ENCODE measurements at places on chromosomes 2 and 18.
A peak's percentile ranks its signal among the peaks of the same experiment; 100 is the strongest.

DNA sequence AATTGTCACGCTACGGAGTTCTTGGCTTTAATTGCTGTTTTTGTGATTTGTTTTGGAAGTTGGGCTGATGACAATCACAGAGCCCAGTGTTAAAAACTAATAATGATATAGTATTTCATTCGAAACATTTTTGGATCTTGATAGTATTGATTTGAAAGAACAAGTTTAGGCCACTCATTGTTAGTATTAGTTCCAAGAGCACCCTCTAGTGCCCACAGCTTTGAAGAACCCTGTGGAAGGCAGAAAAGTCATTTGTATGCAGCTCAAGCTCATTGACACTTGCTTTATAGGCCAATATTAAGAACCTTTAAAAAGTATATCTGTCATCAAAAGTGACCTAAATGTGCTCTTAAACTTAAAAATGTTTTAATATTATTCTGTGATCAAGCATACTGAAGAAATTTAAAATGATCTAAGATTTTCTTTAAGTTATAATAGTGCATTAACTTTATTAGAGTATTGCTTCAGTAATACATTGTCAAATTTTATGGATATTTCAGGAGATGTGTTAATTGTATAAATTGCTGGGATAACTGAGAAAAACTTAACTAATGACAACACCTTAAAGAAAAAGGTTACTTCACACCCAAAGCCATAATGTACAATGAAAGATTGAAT is 191.0 kb downstream of the GRB14 start:
- peak; percentile 63 for DNase-seq

GRCh38 chr18:45201489-45201888 is 413.8 kb upstream of the SLC14A2 start:
- no peak for DNase-seq

DNA sequence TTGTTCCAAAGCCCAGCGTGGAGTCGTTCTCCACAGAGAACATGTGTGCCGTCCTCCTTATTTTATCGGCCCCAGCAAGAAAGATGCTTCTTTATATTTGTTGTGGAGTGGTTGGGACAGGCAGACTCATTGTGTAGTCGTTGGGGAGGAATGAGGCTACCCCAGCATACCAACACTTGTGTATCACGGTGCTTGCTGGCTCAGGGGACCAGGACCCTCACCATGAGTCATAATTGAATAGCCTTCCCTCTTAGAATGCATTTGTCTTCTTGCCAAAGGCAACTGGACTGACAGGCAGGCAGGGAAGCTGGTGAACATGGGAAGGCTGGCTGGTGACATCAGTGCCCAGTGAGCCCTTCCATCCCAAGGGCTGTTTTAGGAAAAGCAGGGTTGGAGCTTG is 4.7 kb downstream of the CAPN10 start:
- DNase-seq = no peak

GRCh38 chr2:24123195-24123921 is at the start of the genes FAM228B and PFN4:
Gene FAM228B (plus strand): TSS chr2:24123469. CDS start chr2:24124362, 893 bp downstream.
Gene PFN4 (minus strand): TSS chr2:24123334. CDS start chr2:24122535, 799 bp downstream.
- DNase-seq = peak; percentile 88

GRCh38 chr2:155600914-155601760 is 731.4 kb downstream of the NR4A2 start:
- DNase-seq = no peak

- peak; percentile 57 for DNase-seq
Measured at GRCh38 chr2:202377207-202377761, 1.2 kb downstream of the BMPR2 start.

DNA sequence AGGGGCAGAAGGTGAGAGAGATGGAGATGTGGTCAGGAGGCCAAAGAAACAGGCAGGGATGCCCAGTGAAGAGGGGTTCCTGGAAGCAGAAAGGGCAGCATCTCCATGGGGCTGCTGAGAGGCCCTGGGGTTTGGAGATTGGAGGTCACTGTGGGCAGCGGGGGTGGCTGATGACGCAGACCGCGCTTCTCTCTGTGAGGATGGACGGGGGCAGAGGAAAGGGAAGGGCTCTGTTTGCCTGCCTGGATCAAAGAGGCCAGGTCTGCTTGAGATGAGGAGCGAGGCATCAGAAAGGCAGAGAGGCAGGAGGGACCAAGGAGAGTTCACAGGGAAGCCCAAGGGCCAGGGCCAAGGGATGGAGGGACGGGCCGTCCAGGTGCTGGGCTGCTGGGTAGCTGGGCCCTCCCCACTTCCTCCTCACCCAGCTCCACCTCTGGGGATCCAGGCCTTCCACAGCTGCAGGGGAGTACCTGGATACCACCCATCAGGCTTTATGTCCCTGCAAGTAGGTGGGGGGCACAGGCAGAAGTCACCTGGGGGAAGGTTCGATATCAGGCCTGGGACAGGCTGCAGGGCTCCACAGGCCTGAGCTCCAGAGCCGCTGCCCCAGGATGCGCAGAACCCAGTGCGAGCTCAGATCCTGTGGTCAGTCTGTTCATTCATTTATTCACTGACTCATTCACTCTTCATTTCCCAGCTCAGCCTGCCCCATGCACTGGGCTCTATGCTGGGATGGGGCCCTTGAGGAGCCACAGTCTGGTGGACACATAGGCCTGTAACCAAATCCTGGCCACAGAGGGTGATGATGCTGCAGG is 30.6 kb downstream of the ADRA2B start:
- DNase-seq = peak; percentile 20

GRCh38 chr2:239821694-239822075 is 203.5 kb downstream of the NDUFA10 start:
- no peak for DNase-seq

DNA sequence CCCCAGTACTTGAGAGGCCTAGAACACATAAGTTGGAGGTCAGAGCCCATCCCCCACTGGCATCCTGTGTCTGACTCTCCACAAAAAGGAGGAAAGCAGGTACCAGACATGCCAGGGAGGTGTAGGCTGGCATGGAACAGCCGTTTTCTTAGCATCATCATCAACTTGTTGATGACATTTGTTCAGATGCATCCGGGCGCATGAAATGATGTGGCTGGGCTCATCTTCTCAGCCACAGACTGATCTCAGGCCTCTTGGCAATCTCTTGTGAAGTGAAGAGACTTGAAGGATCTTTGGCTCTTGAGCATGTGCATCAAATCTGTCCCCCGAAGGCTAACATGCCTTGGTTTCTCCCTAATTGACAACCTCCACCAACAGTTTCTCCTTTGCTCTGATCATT is 243.3 kb downstream of the TSN start:
- no peak for DNase-seq

GRCh38 chr18:9617006-9617542 is 2.7 kb upstream of the PPP4R1 start:
- DNase-seq = no peak

- DNase-seq = no peak
Measured at GRCh38 chr18:59303656-59304195, 14.7 kb downstream of the CPLX4 start.

DNA sequence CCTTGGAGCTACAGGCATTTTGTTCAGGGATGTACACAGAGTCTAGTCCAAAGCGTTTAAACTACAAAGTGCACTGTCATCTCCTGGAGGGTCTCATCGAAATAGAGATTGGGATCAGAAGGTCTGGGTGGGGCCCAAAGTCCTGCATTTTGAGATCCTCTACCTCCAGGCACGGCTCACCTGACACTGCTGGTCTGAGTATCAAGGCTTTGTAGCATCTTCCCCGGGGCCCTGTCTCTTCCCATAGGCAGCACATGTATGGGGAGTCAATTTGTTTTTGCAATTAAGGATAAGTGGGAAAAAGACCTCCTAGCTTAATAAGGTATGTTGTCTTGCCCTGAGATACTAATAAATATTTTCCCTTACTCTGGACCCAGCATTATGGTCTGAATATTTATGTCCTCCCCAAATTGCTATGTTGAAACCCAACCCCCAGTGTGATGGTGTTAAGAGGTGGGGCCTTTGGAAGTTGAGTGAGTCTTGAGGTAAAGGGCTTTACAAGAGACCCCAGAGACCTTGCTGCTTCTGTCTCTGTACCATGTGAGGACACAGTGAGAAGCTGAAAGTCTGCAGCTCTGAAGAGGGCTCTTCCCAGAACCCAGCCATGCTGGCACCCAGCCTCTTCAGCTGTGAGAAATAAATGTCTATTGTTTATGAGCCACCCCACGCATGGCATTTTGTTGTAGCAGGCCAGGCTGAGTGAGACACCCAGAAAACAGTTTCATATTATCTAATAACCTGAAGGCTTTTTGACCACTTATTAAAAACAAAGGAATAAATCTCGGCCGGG is 258.7 kb upstream of the HS6ST1 start:
- DNase-seq = no peak

GRCh38 chr18:6795307-6795706 is 65.8 kb downstream of the ARHGAP28 start:
- DNase-seq = no peak

GRCh38 chr2:63372549-63372948 is 215.7 kb downstream of the WDPCP start:
- DNase-seq = no peak

DNA sequence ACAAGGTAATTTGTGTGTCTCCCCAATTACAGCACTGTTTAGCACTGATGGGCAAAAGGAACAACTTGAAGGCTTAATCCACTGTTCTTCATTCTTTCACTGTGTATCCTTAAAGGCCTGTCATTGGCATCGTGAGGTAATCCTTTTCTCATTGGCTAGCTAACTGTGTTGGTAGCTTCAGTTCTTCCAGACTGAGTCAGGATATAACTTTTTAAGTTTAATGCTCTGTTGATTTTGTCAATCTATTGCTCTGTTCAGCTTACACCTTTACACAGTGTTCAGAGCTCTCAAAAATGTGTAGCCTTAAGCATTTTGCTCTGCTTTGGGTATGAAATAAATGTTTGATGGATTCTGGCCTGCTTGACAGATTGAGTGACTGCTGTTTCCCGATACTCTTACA is 148.2 kb downstream of the KIAA1328 start:
- no peak for DNase-seq

DNA sequence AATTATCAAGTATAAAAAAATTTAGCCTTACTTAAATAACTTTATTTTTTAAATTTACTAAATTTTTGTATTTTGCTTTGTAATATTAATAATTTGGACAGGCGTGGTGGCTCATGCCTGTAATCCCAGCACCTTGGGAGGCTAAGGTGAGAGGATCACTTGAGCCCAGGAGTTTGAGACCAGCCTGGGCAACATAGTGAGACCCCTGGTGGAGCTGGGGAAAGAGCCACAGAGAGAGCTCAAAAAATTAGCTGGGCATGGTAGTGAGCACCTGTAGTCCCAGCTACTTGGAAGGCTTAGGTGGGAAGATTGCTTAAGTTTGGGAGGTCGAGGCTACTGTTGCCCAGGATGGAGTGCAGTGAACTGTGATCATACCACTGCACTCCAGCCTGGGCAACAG is 143.5 kb downstream of the B3GNT2 start:
- peak; percentile 11 for DNase-seq

DNA sequence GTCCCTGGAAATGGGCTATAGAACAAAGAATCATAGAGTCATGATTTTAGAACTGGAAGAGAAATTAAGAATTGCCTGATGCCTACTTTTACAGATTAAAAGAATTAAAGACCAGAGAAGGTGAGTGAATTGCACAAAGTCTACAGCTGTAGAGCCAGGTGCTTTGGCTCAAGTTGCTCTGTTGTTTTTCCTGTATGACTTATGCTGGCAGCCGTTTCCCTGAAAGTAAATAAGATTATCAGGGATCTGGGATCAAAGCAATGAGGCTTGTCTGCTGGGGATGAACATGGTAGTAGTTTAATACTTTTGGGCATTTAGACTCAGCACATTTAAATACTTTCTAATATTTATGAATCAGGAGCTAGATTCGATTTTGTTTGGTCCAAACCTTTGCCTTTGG is 166.9 kb downstream of the PRPF40A start:
- no peak for DNase-seq

Data from ACHN (cell line).